ENCODE measurements at places on chromosomes 1 and 21.

DNA sequence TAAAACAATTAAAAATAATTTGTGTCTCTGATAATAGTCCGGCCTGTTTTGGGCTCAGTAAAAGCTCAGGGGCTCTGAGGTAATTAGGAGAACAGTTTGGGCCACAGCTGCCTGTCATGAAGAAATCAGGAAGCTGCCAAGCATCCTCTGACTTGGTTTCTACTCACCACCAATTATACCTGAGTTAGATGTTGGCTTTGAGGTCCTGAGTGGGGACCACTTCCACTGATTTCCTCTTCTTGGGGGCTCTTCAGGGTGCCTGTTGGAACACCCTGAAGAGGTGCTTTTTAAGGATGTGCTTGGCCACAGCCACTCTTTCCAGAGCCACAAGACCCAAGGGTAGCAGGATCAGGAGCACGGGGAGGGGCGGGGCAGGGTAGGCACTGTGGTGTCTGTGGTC, 10.9 kb downstream of the SLC6A17 start:
- DNase-seq = no peak

- DNase-seq = no peak
Observed at GRCh38 chr1:78126506-78126905, 80.7 kb downstream of the GIPC2 start.

DNA sequence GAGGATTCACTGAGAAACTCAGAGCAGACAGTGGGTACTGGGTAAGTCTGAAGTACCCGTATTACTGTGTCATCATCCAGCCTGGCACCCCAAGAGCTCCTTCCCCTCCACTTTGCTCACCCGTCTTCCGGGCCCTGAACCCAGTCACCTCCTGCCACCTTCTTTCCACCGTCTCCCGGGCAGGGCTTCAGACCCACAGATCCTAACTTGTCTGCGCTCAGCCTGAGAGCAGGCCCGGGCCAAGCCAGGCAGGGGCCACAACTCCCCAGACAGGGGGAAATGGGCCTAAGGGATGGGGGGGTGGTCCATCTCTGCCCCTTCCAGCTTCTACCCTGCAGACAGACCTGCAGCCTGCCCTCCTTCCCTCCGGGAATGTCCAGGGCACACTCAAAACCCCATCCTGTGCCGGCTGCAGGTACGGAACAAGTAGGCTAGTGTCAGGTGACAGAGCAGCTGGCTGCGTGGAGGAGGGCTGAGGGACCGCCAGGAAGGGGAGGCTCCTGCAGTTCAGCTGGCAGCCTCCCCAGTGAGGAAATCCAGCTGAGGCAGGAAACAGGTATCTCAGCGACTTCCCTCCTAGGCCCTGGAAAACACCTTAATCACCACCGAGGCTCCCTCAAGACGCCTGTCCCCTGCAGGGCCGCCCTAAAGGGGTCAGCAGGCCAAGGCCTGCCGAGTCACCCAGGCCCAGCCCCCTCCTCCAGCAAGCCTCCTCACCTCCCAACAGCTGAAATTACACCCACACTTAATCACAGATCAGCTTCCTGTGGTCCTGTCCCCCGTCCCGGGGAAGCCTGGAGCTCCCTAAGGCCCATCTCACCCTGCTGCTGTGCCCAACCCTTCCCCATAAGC, 3.5 kb downstream of the HSPG2 start:
- peak; percentile 74 for DNase-seq

GRCh38 chr1:196609370-196609737, 1.1 kb upstream of the KCNT2 start:
- no peak for DNase-seq

- DNase-seq = no peak
Observed at GRCh38 chr1:172723251-172723650, 64.3 kb downstream of the FASLG start.

GRCh38 chr21:29195981-29196669, 65.7 kb downstream of the MAP3K7CL start:
- DNase-seq = peak; percentile 68

DNA sequence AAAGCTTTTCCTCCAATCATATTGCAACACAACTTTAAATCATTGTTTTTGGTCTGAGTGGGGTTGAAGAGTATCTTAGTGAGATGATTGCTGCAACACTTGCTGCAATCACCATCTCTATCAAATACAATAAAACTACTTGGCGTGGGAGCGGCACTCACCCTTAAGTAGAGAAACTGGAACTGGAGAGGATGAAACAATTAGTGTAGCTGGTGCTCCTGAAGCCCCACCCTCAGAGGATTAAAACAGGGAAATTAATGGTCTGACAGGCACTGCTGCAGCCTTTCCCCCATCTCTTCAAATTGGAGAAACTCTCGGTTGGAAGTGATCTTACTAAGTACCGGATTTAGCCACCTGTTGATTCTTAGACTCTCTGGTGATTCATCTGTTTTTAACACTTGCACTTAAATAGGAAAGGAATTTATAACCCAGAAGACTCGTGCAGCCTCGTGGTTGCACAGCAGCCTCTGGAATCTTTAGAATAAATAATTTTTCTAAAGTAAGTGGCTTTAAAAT, 80.5 kb upstream of the KIF26B start:
- DNase-seq = no peak

Data from colonic mucosa (tissue), 4 donors.